CD4-positive, alpha-beta memory T cell (primary cell): ENCODE measurements at places on chromosomes 7 and 10. TPM values are rescaled to one million over a fixed set of nuclear protein-coding genes. Genes with fewer than 3 reads are reported as not detected.

The PLXNA4 gene
- total RNA-seq, result 0.06 TPM

The AQP1 gene
- not detected for total RNA-seq

The MACROH2A2 gene
- total RNA-seq, result 5.5 TPM

DNA sequence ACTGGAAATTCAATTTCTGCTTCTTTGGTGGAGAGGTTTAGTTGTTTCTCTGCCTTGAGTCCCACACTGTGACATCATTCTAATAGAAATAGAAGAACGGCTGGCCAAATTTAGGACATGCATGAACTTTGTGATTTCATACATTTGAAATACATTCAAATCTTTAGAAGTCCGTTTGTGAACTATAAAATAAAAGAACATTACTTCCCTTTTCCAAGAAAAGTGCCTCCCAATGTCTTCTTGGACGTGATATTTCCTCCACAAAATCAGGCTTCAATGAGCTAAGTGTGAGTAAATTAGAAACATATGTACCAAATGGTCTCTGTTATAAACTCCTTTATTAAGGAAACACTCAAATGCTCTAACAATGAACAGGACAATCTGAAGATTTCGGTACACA, 314.5 kb upstream of the AKR1E2 start:
- no peak for DNase-seq

- DNase-seq, result no peak
Measured at GRCh38 chr7:95517458-95517857, 31.7 kb downstream of the ASB4 start.

DNA sequence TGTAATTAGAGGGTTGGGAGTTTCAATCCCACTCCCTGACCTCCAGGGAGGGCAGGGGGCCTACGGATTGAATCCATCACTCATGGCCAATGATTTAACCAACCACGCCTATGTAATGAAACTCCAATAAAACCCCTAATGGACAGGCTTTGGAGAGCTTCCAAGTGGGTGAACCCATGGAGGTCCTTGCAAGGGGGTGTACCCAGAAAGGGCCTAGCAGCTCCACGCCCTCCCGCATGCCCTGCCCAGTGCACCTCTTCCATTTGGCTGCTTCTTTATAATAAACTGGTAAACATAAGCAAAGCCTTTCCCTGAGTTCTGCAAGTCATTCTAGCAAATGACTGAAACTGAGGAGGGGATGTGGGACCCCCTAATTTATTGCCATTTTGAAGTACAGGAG, 280.1 kb downstream of the FRMD4A start:
- no peak for DNase-seq

The OPN1SW gene
- not detected for total RNA-seq

DNA sequence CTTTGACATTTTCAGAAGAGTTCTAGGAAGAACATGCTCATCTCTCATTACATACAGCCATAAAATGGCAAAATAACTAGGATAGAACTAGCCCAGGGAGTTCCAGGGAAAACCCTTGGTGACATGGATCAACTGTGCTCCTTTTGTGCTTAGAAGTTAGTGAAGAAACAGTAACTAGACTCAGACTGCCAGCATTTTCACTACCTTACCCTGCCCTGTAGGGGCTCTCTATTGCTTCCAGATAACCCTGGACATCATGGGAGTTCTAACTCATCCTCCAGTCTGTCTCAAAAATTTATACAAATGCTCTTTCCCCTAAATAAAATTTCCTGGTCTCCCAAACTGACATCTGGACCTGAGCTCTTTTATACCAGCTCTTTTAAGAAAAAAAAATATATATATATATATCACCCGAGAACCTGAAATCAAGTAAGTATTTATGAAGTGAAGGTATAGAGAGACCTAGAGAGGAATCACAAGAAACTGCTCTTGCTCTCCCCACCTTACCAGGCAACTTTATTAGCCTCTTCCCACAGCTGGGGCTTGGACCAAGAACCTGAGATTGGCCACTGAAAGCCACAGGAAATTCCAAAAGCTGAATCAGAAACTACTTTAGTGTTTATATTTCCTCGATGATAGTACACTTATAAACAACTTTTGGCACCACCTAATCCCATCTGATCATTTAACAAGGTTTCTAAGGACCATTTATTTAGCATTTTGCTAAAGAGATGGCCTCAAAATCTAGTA, 101.4 kb downstream of the RELN start:
- DNase-seq, result no peak

- no peak for DNase-seq
Measured at GRCh38 chr7:44288381-44288685, 37.1 kb downstream of the CAMK2B start.

The STAG3 gene
- total RNA-seq, result 6.5 TPM

GRCh38 chr10:24449769-24450310, 240.9 kb downstream of the KIAA1217 start:
- DNase-seq, result no peak

The CPA2 gene
- total RNA-seq, result not detected

The TUBB8 gene
- total RNA-seq, result not detected

- DNase-seq, result no peak
Measured at GRCh38 chr10:31120392-31120791, 88.7 kb upstream of the ZNF438 start.

The ITIH5 gene
- total RNA-seq, result not detected

DNA sequence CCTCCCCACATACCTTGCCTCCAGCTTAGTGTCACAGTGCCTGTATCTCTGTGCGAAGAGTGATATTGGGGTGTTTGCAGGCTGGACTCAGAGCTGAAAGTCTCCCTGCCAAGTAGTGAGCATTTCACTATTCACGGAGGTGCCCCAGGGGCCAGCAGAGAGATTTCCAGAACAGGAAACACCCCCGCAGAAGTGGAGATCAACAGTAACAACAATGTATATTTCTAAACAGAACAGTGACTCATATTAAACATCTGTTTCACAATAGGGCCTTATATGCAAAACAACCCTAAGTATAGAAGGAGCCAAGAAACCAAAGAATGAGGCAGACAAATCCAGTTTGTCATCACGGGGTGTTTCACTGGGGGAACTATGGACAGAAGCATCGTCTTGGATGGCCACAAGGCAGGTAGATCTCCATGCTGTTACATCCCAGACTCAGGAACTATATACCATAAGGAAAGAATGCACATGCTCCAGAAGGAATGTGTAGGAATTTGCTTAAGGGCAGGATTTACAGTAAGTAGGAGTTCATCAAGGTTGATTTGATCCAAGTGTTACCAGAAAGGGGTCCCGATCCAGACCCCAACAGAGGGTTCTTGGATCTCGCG, 29.3 kb upstream of the CCL24 start:
- DNase-seq, result no peak

DNA sequence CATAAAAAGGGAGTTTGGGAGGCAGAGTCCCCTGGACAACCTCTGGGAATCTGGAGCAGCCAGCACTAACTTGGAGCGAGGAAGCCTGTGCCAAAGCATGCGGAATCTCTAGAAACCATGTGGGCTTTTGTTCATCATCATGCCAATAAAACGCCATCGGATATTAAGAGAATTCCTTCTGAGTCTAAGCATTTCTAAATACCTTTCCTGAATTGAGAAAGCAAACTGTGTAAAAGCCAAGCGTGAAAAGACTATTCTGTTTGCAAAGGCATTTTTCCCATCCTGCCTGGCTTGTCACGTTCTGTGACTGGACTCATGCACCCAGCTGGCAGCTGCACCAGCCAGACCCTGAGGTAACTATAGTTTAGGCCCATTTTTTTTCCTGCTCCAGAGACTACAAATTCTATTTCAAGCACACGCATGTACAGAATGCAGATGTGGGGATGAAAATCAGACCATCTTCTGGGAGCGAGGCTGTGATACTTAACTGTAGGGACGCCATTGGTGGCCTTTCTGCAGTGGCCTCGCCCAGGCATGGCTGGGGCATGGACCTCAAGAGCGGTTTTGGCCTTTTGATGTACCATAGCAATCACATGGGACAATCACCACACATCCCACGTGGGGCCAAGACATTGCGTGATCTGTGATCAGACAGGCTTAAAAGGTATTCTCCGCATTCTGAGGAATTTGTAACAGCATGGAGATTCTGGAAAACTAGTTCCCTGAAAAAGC, 218.9 kb downstream of the KIAA1217 start:
- no peak for DNase-seq
